ENCODE measurements at places on chromosomes 1 and 21.

- no peak for DNase-seq
Observed at GRCh38 chr1:236167578-236167977, 25.2 kb downstream of the GPR137B start.

DNA sequence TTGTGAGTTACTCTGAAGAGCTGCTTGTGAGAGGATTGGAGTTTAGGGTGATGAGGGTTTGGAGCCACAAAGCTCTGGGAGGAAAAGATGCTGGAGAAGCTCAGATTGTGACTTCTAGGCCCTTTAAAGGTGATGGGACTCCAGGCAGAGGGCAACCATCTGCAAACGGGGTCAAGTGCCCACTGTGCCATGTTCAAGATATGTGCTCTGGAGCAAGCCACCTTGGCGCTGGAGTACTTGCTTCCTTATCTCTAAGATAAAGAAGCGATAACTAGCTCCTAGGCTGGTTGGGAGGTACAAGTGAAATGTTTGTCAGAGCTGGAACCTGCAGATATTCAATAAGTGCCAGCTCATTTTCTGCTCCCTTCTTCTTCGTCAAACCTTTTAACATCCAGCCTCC, 14.3 kb upstream of the FOXE3 start:
- DNase-seq = no peak

DNA sequence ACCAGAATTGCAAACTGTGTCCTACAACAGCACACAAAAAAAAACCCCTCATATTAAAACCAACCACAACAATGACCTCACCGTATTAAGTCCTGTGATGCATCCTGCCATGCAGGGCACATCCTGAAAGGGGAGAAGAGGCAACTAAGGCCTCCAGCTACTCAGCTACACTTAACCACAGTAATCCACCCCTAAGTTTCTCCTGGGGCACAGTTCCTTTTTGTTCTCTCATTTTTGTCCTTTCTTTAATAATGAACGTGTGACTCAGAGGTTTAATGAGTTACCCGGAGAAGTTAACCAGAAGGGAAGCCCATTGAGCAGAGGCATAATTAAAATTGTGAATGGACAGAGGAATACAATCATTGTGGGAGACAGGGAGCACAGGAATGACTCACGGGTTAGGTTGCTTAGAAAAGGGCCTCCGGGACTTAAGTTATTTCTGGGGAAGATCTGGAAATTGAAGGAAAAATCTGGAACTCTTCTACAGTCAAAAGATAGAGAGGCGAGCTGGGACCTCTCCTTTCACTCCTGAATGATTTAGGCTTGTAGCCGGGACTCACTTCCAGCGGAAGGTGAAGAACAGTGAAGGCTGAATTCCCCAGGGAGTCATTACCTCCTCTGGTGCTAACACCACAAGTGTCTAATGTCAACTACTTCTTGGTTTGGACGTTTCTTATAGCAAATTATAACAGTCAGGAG, 36.9 kb upstream of the HIVEP3 start:
- no peak for DNase-seq

DNA sequence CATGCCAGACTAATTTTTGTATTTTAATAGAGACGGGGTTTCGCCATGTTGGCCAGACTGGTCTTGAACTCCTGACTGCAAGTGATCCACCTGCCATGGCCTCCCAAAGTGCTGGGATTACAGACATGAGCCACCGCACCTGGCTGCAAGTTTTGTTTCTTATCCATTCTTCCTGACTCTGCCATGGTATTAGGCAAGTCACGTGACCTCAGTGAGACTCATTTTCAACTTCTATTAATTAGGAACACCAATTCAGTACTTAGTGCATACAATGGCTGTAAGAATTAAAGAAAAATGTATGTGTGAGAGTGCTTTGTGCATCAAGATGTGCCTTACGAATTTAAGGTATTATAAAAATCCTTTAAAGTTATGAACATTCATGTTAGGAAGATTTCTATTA, 111.2 kb downstream of the CACNA1E start:
- DNase-seq = no peak

- DNase-seq = no peak
Observed at GRCh38 chr1:209238356-209238755, 345.2 kb upstream of the CAMK1G start.

- no peak for DNase-seq
Observed at GRCh38 chr1:53696571-53696970, 42.4 kb downstream of the GLIS1 start.
